ENCODE measurements at places on chromosomes 2 and 18. TPM values are rescaled to one million over a fixed set of nuclear protein-coding genes. Genes with fewer than 3 reads are reported as not detected.

DNA sequence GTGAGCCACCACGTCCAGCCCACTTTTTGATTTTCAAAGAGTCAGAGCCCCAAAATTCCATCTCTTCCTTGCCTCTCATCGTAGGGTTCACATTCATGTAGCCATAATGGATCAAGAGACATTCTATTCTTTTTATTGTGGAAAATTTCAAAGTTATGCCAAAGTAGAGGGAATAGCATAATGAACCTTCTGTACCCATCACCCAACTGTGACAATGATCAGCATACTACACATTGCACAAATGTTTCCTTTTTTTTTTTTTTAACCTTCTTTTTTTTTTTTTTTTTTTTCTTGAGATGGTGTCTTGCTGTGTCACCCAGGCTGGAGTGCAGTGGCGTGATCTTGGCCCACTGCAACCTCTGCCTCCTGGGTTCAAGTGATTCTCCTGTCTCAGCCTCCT lies 162.4 kb downstream of the EML6 start:
- no peak for DNase-seq

DNA sequence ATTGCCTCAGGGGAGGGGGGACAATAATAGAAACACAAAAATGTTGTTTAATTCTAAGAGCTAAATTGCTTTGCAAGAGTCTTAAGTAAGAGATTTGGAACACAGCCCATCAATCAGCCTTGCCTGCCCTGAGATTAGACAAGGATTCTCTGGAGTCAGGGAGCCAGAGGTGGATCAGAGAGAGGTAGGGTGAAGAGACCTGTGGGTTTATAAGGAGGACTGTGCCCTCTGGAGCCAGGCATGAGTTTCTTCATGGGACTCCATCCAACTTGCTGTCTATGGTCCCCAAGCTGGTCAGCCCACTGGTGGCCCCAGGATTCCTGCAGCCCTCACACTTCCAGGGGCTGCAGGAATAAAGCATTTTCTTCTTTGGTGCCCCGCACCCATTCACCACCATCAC lies 139.3 kb downstream of the ALK start:
- DNase-seq = no peak

GRCh38 chr2:143451642-143452281 lies 322.5 kb downstream of the ARHGAP15 start:
- no peak for DNase-seq

DNA sequence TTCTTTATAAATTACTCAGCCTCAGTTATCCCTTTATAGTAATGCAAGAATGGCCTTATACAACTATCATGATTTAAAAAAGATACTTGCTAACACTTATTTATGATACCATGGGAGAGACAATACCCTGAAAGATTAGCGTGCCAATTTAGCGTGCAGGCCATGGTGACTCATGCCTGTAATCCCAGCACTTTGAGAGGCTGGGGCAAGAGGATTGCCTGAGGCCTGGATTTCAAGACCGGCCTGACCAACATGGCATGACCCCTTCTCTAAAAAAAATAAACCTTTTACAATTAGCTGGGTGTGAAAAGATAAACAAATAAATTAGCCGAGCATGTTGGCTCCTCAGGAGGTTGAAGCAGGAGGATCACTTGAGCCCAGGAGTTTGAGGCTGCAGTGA lies 493.4 kb upstream of the FSIP2 start:
- no peak for DNase-seq

GRCh38 chr2:201574766-201575165 lies 68.5 kb downstream of the TMEM237 start:
- no peak for DNase-seq

- DNase-seq = peak; percentile 85
These were observed 229.4 kb downstream of the HAUS1 start for GRCh38 chr18:46333431-46334135.

- no peak for DNase-seq
These were observed 406.2 kb upstream of the CWC22 start for GRCh38 chr2:180413336-180413735.

DNA sequence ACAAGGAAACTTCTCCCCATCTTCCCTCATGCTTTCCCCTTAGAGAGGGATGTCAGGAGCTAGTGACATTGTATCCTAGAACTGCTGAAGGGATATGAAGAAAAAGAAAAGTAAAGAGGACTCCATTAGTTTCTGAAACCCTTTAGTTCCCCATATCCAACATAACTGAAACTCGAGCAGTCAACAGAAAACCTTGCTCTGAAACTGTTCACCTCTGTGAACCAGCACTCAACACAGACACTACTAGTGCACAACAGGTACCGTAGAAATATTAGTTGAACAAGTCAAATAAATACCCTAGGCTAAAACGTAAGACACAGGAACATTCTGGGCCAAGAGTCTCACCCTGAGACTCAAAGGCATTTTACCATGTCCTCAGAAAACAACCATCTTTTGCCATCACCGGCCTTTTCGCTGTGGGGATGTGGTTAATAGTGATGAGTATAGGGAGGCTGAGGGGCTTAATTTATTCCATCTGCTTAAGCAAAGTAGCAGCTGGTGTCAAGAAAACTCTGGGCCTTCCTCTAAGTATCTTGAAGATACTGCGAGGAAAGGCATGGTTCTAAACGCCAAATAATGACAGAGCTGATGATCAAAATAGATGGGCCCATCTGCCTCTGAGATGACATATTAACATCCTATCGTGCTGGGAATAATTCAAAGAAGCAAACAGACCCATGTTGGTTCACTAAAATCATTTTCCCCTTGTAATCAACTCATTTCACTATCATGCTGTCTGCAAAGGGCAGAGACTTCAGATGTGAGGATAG lies 156.8 kb downstream of the STK39 start:
- no peak for DNase-seq

GRCh38 chr2:160309585-160309984 lies 109.5 kb upstream of the ITGB6 start:
- DNase-seq = no peak

- peak; percentile 85 for DNase-seq
These were observed 61.4 kb upstream of the KIF5C start for GRCh38 chr2:148813603-148814065.

DNA sequence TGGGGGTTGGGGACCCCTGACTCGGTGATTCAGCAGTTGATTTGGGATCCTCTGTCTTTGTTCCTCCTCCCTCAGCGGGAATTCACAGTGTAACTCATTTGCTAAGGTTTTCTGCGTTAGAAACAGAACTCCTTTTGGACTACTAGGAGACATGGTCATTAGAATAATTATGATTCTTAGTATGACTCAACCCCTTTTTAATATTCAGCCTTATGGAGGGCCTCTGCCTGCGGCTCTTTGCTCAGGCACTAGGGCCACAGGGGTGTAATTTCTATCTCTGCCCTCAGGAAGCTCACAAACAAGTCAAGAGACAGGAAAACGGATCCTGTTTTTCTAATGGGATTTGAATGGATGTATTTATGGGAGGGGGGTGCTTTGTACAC lies 117.4 kb downstream of the SPTBN1 start:
- DNase-seq = no peak

DNA sequence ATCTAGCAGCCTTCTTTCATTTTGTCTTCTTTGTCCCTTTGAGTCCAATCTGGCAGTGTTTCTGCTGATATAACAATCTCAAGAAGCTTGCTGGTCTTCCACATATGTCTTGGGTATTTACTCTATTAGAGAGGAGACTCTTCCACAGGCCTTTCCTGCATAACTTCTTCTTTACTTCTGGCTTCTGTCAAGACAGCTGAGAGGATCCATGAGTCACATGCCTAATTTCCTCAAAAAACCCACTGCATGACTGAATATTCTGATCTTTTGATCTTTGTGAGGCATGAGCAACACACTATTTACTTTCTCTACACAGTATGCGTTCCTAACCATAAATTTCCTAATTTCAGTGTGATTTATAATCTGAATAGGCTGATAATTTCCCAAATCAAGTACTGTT lies 5.1 kb upstream of the DCC start:
- no peak for DNase-seq

DNA sequence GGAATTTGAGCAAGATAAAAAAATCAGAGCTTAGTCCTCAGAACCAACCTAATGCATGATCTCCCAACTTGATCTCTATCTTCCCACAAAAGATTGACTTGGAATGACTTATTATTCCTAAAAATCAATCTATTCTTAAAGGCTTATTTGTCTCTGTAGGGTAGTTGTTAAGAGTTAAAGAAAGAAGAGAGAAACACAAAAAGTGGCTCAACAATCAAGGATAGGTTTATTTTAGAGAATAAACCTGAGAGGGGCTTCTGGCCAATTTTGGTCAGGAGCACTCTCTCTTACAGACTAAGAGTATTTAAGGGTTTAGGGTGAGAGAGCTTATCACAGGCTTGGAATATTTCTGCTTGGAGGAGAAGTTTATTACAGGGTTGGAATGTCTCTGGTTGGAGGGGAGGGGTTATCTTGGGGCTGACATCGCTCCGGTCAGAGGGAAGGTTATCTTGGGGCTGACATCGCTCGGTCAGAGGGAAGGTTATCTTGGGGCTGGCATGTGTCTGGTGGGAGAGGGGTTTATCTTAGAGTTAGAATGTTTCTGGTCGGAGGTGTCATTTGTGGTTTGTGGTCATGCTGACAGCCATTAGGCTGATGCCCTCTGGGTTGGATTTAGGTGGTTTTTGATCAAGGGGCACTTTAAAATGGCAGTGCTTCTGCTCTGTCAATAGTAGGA lies 2.4 kb upstream of the MFF start:
- DNase-seq = no peak

DNA sequence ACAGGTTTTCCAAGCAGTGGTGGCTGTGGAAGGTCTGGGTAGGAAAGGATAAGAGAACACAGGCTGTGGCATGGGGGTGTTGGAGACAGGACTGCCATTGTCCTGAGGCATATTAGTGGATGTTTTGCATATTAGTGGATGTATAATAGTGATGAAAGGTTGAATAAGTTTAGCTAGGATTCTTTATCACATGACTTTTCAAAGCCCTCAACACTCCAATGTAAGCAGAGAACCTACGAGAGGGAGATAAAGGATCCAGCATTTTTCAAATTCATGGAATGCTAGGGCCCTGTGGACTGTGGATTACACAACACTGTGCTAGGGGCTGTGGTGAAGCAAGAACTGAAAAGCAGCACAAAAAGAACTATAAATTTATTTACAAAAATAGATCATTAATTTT lies 63.2 kb downstream of the POLE4 start:
- no peak for DNase-seq

The IL1R1 gene
- total RNA-seq = 1.7 TPM

The MGAT4A gene
- total RNA-seq = 48.8 TPM

The CACNB4 gene
- total RNA-seq = 0.31 TPM

The TRAPPC12 gene
- 91.7 TPM for total RNA-seq

The CCDC148 gene
- total RNA-seq = not detected

The EPB41L3 gene
- total RNA-seq = 1.5 TPM
